ENCODE measurements at places on chromosomes 12 and 14.

- DNase-seq, result no peak
Measured at GRCh38 chr14:86501611-86502010, 971.7 kb downstream of the FLRT2 start.

- no peak for DNase-seq
Measured at GRCh38 chr14:38646391-38646790, 390.5 kb upstream of the CLEC14A start.

DNA sequence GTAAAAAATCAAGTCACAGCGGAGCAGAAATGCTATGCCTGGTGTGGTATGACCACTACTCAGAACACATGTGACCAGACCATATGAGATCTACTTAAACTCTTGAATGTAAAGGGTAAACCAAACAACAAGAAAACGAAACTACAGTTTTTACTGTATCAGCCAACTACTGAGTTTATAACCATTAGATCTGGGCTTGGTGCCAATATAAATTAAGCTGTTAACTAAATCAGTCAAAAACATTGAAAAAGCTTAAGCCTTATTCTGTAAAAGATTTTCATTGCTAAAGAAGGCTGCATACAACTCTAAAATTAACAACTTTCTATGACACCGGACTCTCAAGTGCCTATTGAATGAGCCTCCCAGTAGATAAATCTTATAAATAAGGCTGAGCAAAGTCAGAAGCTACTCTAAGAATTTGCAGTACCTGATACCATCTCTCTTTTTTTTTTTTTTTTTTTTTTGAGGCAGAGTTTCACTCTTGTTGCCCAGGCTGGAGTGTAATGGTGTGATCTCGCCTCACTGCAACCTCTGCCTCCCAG is 35.4 kb downstream of the SPTLC2 start:
- no peak for DNase-seq

DNA sequence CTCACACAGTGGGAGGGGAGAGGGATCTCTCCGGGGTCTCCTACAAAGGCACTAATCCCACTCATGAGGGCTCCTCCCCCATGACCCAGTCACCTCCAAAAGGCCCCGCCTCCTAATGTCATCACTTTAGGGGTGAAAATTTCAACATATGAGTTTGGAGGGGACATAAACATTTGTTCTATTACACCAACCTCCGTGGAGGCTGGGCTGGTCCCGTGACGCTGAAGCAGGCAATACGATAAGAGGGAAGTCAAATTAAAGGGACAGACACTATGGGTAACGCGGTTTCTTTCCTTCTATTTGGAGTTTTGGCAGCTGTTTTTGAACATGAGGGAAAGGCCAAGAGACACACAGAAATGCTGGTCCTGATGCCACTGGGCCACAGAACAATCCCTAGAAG is 175.7 kb upstream of the VASH1 start:
- DNase-seq, result no peak

GRCh38 chr12:57615637-57616036 is 4.4 kb downstream of the ARHGEF25 start:
- DNase-seq, result no peak

- no peak for DNase-seq
Measured at GRCh38 chr14:61891170-61891569, 128.9 kb downstream of the SNAPC1 start.

DNA sequence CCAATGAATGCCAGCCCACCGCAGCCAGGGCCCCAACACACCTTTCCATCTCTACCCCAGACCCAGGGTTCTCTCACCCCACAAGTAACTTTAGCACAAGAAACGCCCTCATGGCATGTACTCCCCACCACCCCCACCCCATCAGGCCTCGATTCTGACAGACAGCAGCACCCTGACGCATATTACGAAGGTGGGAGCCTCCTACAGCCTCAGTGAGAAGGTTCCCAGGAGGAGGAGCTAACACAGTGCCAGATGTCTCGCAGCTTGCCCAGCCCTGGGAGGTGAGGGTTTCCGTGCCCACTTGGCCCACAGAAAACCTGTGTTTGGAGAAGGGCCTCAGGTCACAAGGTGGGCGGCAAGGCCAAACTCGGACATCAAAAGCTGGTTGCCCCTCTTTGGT is 32.4 kb downstream of the CCDC88C start:
- no peak for DNase-seq

- no peak for DNase-seq
Measured at GRCh38 chr12:39617887-39618286, 1.7 kb downstream of the ABCD2 start.

DNA sequence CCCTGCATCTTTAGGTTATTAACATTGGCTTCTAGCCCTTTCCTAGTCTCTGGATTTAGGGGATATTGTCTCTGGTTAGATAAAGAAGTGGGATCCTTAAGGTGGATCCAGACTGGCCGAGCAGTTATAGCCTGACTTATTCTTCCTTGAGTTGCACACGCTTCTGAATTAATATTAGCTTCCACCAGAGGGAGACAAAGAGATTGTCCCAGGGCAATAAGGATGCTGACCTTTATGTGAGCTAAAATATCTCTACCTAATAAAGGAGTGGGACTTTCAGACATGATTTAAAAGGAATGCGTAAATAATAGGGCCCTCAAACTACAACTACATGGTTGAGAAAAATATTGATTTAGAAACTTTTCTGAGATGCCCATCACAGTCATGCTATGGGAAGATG is 139.7 kb downstream of the SLCO1B3 start:
- no peak for DNase-seq

DNA sequence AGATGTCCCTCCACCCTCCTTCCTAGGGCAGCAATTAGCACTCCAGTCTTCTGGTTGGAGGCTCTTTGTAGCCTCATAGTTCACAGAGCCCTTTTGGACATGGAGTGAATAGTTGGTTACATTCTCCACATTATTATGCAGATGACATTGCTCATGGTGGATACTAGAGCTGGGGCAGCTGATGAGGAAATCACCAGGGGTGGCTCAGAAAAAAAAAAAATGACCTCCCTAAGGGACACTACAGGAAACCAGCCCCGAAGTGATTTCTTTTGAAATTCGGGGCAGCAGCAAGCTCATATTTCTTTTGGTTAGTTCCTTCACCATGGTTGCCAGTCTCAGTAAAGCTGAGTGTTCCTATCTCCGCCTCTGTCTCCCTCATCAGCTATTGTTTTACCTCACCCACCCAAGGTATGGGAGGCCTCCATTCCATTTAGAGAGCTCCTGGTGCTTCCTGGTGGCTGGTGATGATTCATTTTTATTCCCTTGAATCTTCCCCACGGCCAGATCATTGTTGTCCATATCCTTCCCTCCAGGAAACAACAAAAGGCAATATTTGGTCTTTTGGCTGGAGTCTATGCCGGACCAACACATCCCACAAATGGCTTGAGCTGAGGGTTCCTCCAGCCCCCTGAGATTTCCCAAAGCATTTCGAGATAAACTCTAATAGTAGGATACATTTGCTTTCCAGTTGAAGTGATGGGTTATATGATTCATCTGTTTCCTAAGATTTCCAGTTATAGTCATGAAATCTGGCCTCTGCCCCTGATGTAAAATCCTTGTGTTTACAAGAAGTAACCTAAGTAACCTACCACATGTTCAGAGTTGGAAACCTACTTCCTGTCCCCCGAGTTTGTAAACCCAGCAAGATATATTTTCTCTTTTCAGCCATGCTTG is 56.2 kb upstream of the NID2 start:
- no peak for DNase-seq

DNA sequence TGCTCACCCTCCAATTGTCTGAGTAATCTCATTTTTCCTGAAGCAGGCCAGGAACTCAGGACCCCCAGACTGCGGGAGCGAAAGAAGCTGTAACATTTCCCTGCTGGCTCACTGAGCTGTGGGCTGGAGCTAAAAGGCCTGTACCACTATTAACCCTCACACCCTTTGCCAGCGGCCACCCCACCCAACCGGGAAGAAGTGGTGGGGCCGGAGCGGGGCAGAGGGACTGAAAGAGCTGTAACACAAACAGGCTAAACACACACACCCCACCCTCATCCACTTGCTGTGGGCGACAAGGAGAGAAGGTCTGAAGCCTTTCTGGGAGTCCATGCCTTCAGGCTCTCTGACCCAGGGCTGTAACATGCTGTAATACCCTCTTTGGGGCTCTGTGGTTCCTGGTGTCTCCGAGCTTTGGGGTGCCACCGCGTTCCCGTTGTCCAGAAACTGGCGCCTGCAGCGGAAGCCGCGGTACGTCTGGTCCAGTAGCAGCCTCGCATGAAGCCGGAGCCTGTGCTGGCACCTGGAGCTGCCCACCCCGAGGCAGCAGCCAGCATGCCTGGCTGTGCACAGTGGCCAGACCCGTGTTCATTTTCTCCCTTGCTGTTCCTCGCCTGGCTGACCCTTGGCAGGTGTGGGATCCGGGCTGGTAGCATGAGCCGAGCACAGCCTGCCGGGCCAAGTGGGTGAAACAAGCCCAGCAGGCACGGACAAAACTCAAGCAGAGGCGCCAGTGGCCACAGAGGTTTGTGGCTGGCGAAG is 345.5 kb upstream of the MGAT4C start:
- no peak for DNase-seq

DNA sequence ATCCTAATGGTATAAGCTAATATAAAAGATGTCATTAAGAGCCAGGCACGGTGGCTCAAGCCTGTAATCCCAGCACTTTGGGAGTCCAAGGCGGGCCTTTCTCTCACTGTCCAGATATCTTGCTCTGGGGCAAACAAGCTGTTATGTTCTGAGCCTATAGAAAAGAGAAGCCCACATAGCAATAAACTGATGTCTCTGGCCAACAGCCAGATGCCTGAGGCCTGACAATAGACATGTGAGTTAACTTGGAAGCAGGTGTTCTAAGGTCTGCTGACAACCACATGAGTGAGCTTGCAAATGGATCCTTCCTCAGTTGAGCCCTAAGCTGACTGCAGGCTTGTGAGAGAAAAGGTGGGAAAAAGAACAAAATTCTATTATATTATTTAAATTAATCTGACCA is 25.0 kb downstream of the YAF2 start:
- no peak for DNase-seq

DNA sequence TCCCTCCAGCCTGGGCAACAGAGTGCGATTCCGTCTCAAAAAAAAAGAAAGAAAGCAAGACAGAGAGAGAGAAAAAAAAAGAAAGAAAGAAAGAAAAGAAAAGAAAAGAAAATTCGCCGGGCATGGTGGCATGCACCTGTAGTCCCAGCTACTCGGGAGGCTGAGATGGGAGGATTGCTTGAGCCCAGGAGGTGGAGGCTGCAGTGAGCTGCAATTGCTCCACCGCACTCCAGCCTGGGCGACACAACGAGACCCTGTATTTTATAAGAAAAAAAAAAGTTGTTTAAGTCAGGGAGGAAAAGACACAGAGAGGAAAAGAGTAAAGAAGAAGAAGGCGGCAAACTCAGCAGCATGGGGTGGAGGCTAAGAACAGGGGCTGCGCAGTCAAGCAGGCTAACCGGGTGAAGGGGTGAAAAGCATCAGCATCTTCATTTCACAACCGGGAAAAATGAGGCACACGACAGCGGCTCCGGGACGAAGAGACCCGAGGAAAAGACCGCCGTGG is 557 bp upstream of the FICD start:
- DNase-seq, result no peak

GRCh38 chr14:100476012-100476822 is 111.0 kb downstream of the BEGAIN start:
- no peak for DNase-seq

GRCh38 chr14:31307198-31307597 is 99.6 kb upstream of the HECTD1 start:
- no peak for DNase-seq
